Hepatocyte (in vitro differentiated cells): ENCODE measurements at places on chromosomes 16 and 17. TPM values are rescaled to one million over a fixed set of nuclear protein-coding genes. Genes with fewer than 3 reads are reported as not detected.

DNA sequence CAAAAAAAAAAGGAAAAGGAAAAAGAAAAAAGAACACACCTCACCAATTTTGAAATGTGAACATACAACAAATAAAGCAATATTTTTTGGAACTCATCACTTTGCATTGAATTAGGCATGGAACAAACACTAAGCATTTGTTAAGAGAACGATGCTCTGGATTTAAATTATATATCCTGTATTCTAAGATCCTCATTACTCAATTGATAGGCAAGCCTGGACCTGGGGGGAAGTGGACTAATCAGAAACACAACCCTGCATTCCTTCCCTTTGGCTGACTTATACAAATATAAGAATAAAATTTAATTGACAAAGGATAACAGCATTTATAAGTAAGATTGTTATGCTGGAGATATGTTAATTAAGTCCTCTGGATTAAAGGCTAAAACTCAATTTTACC lies 2.2 kb downstream of the GJC1 start:
- DNase-seq, result no peak

GRCh38 chr16:69113216-69113615 lies 7.8 kb downstream of the HAS3 start:
- no peak for DNase-seq

GRCh38 chr17:56083475-56083874 lies 69.8 kb upstream of the ANKFN1 start:
- DNase-seq, result no peak

GRCh38 chr17:7179317-7180254 lies at the start of gene ASGR1:
ASGR1 (minus strand) TSS chr17:7179370; CDS start chr17:7178563, 807 bp downstream.
- DNase-seq, result peak; percentile 62

- peak; percentile 74 for DNase-seq
Measured at GRCh38 chr17:57605675-57606105, 139.4 kb downstream of the CCDC182 start.

DNA sequence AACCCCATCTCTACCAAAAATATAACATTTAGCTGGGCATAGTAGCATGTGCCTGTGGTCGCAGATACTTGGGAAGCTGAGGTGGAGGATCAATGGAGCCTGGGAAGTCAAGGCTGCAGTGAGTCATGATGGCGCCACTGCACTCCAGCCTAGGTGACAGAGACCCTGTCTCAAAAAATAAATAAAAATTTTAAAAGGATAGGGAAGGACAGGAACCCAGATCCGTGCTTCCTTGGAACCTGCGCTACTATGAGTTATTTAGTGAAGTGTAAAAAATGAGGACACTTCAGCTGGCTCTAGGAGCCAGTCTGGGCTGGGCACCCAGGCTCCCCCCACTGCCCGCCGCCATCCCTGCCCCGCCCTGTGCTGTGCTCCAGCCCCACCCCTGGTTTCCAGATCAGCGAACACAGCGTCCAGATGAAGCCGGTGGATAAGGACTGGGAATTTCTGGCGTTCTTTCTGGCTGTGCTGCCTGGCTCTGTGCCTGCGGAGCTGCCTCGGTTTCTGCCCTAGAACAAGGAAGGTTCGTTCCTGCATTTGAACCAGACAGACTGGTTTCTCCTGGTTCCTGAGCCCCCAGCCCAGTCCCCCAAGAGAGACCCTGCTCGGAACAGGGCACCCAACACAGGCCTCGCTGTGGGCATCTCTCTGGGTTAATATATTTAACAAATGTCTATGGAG lies 18.5 kb downstream of the PLLP start:
- peak; percentile 70 for DNase-seq

GRCh38 chr17:43608313-43608712 lies 53.4 kb downstream of the MEOX1 start:
- no peak for DNase-seq

Gene CD300H
- 0.67 TPM in 1 of 2 replicates, not detected in the other for total RNA-seq

Gene NOD2
- total RNA-seq, result 0.12 and 0.13 TPM in 2 replicates

DNA sequence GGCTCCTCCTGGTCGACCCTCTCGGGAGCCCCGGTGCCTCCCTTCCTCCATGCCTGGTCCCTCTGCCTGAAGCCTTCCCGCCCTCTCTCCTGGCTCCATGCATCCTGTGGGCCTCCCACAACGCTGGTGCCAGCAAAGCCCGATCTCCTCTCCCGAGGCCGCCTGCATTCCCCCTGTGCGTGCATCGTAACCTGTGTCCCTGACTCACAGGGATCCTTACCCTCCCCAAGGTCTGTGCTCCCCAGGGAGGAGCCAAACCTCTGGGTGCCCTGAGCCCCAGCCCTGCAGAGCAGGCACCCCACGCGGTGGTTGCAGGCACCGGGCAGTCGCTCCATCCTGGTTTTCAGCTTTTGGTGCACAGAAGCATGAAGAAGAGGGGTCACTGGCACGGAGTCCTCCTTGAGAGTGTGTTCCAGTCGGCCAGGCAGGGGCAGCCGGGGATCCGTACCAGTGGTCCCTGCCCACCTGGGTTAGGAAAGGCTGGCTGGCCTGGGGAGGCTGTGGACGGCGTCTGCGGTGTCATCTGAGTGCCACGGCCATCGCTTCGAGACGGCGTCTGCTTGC lies 1.8 kb upstream of the ENPP7 start:
- no peak for DNase-seq

Gene TSPOAP1
- 10.0 and 15.4 TPM in 2 replicates for total RNA-seq

Gene UTS2R
- 0.10 TPM in 1 of 2 replicates, not detected in the other for total RNA-seq

DNA sequence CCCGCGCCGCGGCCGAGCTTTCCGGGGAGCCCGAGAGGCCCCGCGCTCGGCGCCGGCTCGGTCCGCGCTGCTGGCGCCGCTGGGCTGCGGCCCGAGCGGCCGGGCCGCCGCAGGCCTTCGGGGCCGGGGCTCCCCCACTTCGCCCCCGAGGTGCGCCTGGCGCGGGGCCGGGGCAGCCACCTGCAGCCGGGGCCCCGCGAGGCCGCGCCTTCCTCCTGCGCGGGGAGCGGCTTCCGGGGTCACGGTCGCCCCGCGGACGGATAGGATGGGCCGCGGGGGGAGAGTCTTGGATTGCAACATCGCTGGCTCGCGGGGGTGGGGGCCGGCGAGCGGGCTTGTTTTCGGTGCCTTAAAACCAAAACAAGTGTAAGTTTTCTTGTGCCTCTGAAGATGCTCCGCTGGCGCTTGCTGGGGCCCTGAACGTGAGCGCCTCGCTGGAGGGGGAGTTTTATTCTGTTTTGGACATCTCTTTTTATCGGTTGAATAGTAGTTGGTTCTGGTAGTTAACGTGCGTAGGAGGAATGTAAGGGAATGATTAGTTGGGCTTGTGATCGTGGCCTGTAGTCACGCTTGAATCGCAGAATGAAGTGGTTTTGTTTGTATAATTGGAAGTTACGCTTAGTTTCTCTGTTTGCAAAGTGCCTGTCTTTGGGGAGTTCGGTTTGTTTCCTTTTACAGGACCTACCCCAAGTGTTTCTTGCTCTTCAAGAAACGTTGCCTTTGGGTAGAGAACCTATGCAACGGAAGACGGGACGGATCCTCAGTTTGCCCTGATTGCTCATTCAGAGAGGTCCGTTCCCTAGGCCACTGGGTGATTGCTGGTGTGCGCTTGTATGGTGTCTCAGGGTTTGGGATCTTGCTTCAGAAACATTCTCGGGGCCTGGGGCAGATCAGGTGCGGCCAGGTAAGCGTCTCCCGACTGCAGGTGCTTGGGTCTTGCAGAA lies 724 bp downstream of the UBE2I start:
- DNase-seq, result peak; percentile 68

- DNase-seq, result no peak
Measured at GRCh38 chr17:40548982-40549685, 16.1 kb downstream of the CCR7 start.

- no peak for DNase-seq
Measured at GRCh38 chr17:80446645-80447405, 29.6 kb downstream of the NPTX1 start.

DNA sequence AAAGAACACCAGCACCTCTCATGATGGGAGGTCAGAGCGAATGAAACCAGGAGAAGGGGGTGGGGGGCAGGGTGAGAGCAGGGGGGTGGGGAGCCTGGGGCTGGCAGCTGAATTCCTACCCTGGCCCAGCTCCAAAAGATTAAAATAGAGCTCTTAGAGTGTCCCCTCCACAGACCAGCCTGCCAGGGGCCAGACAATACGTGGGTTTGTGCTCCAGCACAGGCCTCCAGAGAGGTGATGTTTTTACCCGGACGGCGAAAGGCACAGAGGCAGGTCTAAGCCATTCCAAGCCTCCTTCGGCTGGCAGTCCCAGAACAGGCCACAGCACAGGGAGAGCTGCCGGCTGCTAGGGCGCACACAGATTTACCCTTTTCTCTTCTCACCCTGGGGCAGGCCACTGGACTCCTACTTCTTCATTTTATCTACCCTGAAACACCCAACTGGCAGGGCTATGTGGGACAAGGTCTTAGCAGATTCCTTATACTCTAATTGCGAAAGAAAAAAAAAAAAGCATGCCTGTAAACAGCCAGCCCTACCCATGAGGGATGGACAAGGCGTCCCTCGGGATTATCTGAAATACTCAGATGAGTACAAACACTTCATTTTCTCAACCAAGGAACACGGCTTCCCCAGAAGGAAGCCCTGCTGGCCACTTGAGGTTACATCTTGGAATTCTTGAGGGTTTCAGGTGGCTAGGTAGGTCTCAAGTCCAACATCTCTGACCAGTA lies 71.9 kb upstream of the NOG start:
- DNase-seq, result no peak

GRCh38 chr16:19746561-19746960 lies 28.5 kb downstream of the IQCK start:
- DNase-seq, result no peak
